ENCODE measurements at places on chromosomes 6 and 20.

GRCh38 chr6:169851641-169852503 lies 100.5 kb downstream of the ERMARD start:
- DNase-seq = no peak

GRCh38 chr6:40341726-40342125 lies 245.4 kb downstream of the LRFN2 start:
- no peak for DNase-seq

DNA sequence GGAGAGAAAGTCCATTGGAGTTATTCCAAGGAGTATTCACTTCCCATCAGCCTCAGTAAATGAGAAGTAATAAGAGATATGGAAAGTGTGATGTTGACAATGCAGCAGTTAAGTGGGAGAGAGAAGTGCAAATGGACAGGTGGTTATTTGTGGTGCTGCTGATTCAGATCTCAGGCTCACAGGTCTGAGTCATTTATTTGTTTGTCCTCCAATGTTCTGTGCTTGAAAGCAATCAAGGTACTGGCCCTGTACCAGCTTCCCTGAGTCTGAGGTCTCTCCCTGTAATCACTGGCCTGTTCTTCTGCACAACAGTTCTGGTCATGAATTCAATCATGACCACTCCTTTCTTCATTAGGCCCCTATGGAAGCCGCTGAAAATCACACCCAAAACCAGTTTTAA lies 827.7 kb downstream of the MAFB start:
- no peak for DNase-seq

DNA sequence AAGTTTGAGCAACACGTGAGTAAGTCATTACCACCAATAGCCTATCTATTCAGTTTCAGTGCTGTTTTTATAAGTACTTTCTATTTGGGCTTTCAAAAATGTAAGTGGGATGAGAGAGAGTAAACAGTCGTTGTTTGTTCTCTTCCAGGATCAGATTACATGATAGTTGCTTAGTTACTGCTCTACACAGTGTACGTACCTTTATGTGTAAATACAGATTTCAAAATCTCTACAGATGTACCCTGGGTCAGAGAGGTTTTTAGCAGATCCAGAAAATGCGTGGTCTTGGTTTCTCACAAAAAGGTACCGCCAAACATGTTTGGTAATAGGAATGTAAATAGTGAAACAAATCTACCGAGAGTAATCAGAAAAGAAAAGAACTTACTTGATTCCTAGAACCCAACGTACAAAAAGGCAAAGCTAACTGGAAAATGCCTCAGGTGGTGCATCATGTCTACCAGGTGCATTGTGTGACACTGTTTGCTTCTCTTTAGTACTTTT lies 421.1 kb downstream of the BCKDHB start:
- no peak for DNase-seq

- no peak for DNase-seq
Measured at GRCh38 chr20:50918403-50918802, 12.8 kb downstream of the ADNP start.

- no peak for DNase-seq
Measured at GRCh38 chr6:30267423-30267822, 54.2 kb upstream of the TRIM26 start.

DNA sequence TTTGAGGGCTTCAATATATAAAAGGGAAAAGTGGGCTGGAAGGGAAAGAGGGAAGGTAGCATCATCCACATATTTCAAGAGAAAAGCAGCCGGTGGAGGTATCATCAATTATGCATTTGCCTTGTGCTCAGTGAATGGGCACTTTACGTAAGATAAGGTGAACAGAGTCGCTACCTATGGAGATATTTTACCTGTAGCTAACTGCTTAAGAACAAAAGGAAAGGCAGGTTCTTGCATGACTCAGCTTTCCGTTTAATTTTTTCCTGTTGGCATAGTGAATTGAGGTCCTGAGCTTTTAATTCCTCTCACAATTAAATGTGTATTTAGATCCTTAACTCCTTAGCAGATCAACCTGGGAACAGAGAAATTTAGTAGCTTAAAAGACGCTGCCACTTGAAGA lies 25.5 kb upstream of the PLCB4 start:
- DNase-seq = no peak

- DNase-seq = no peak
Measured at GRCh38 chr6:163668061-163668426, 253.5 kb downstream of the QKI start.

DNA sequence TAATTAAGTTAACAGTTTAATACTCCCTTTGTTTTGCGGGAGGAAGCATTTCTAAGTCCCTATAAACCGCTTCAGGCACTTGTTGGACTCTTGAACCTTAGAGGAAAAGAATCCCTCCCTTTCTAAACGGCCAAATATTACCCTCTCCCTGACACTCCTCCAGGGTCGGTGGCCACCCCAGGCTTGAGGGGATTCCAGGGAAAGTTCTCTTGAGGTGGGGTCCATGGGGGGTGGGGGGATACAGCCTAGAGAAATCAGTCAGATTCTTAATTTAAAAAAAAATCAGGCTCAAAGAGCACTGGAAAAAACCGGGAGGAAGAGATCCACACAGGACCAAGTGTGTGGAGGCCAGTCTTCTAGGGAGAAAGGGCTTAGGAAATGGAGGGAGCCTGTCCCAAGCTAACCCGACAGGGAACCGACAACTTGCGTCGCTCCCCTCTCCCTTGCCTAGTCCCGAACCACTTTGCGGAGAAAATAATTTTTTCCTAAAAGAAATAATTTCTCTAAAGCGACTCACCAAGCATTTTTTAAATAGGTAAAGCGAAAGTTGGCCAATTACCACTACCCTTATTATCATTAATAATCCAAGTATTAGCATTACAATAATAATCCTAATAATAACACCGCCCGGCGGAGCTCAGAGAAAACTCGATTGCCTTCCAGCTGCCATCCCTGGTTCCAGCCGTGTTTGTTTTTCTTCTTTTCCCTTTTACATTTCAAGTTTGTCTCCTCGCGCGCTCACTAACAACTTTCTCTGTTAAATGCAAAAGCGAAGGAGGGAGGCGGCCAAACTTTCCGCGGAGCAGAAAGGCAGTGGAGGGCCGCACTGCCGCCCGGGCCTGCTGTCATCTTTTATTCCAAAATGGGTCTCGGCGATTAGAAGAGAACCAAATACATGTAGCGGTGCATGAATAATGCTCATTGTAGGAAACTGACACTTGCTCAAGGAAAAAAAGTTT lies 4.8 kb downstream of the NR2E1 start:
- no peak for DNase-seq

- no peak for DNase-seq
Measured at GRCh38 chr6:37511201-37511600, 11.5 kb upstream of the CCDC167 start.

DNA sequence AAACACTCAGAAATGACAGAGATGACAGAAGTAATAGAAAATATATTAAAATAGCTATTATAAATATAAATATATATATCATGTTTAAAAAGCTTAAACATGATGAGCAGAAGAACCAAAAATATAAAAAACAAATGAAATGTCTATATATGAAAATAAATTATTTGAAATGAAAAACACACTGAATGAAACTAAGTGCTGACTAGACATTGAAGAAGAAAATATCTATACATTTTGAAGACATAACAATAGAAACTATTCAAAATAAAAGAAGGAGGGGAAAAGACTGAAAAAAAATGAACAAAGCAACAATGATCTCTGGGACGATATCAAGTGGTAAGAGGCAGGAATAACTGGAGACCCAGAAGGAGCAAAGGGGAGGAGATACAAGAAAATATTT lies 76.8 kb downstream of the RNASET2 start:
- DNase-seq = no peak

DNA sequence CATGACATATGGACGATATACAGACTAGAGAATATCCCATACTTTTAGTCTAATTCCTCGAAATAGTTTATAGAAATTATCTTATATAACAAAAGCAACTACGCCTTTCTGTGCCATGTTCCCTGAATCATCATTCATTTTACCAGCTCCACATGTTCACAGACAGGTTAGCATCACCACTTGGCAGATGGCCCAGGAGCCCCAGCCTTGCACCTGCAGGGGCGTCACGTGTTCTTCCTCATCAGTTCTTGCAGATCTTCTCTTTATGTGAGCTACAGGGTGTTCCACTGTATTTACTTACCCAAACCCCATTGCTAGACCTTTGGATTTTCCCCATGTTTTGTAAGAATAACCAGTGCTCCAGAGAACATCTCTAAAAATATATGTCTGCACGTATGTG lies 12.6 kb upstream of the BNIP5 start:
- DNase-seq = peak; percentile 82

- DNase-seq = no peak
Measured at GRCh38 chr20:47360297-47361056, 4.0 kb upstream of the ZMYND8 start.

- DNase-seq = no peak
Measured at GRCh38 chr6:25959890-25960536, 2.6 kb upstream of the TRIM38 start.

- DNase-seq = no peak
Measured at GRCh38 chr6:155439376-155439775, 16.3 kb downstream of the NOX3 start.

GRCh38 chr6:110951986-110952794 lies 6.3 kb upstream of the GTF3C6 start:
- DNase-seq = no peak

DNA sequence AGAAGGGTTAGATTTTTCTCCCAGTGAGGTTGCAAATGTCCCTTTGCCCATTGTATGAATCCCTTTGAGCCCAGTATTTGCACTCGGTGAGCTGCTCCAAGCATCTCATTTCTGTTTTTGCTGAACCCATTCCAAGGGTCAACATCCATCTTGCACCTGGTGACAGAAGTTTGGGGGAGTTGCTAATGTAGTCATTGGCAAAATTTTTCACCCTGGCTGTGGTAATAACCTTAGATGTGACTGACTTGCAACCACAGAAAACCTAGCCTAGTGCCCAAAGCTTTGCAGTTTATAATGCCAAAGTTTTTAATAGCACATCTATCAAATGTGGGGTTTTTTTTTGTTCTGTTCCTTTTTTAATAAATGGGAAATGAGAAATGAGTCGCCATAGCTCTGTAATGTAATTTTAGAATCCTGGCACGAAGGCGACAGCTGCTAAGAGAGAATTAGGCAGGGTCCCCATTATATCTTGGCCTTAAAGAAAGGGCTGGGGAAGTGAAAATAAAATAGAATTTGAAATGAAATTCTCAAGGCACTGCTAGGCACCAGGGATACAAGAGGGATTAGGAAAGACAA lies 682.8 kb downstream of the KIF16B start:
- no peak for DNase-seq

DNA sequence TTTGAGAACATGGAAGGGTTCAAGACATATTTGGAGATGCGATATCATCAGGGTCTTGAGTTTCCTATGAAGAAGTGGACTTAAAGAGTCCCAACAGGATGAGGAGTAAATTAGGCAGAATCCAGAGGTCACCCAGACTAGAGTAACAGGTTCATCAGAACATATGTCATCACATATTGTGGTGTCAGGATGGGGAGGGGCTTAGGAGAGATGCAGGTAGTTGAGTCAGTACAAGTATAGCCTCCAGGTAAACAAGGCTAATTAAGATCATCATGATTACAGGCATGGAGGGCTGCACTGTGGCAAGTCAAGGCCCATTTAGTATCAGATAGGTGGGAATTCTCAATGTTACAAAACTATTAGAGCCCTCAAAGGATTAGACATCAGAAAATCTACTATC lies 90.1 kb upstream of the PAK5 start:
- no peak for DNase-seq

- no peak for DNase-seq
Measured at GRCh38 chr20:25229486-25230165, 18.3 kb upstream of the PYGB start.

DNA sequence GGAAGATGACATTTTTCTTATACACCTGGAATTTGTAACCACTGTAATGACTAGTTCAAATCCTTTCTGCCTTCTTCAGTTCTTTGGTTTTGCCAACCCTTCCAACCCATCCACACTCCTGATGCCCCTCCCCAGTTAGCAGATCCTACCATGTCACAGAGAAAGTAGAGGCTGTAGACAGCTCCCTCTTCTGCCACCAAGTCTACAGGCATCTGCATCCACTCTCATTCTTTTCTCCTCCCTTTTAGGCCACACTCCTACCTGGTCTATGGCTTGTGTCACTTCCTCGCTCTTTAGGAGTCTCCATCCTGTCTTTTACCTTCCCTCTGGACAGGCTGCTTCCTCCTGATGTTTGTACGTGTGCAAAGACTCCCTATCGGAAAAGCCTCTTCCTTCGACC lies 13.5 kb upstream of the STK38 start:
- no peak for DNase-seq

DNA sequence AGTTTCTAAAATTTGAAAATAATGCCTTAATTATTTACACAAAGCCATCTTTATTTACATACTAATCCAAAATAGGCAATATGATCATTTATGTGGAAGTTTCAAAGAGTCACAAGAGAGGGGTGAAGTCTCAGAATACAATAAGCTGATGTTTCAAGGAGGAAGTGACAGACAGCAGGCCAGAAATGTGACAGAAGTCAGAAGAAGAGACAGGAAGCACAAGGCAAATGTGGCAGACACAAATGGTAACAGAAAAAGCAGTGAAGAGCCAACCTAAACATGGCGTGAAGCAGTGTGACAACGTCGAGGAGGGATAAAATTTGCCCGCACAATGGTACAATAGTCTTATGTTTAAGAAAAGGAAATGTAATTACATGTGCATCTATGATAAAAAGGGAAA lies 59.8 kb downstream of the SHPRH start:
- peak; percentile 9 for DNase-seq

GRCh38 chr20:58229198-58229798 lies 845 bp upstream of the ANKRD60 start:
- no peak for DNase-seq

DNA sequence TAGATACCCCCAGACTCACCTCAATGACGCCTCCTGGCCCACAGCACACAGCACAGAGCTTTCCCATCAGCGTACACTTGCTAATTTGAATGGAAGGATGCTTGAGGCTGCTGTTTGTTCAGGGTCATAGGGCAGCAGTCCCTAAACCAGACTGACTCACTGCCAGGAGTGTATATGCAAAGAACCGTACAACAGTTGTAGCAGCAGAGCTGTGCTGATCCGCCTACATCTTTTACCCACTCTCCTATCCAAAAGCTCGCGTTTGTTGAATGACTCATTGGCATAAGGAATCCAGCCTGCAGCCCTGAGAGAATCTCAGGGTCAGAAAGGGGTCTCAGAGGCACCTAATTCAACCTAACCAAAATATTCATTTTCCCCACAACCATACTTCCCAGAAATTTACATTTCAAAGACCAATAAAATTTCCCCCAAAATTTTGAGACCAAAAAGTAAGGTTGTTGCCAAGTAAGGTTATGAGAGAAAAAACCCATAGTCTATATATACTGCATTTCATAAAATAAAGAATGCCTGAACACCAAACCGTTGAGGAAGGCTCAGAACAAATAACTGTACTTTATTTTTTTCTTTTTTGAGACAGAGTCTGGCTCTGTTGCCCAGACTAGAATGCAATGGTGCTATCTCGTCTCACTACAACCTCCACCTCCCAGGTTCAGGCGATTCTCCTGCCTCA lies 35.3 kb upstream of the CCND3 start:
- DNase-seq = no peak
